ENCODE measurements at places on chromosomes 2 and 18. TPM values are rescaled to one million over a fixed set of nuclear protein-coding genes. Genes with fewer than 3 reads are reported as not detected.

The MYO5B gene
- polyA plus RNA-seq, result 27.1 TPM

The C2orf72 gene
- 3.3 TPM for polyA plus RNA-seq

The POMC gene
- 13.1 TPM for polyA plus RNA-seq

The APOB gene
- polyA plus RNA-seq, result 1.5 TPM

- no peak for DNase-seq
Measured at GRCh38 chr2:206974551-206974950, 35.2 kb downstream of the CPO start.

GRCh38 chr2:10911291-10912075 lies at the start of gene KCNF1:
TSS of gene KCNF1 (plus strand) at chr2:10911934. CDS start at chr2:10912427, 493 bp downstream.
- DNase-seq, result no peak

GRCh38 chr2:68770271-68771111 lies 35.9 kb downstream of the ARHGAP25 start:
- DNase-seq, result no peak

GRCh38 chr2:43737855-43738254 lies 36.0 kb upstream of the DYNC2LI1 start:
- DNase-seq, result no peak

DNA sequence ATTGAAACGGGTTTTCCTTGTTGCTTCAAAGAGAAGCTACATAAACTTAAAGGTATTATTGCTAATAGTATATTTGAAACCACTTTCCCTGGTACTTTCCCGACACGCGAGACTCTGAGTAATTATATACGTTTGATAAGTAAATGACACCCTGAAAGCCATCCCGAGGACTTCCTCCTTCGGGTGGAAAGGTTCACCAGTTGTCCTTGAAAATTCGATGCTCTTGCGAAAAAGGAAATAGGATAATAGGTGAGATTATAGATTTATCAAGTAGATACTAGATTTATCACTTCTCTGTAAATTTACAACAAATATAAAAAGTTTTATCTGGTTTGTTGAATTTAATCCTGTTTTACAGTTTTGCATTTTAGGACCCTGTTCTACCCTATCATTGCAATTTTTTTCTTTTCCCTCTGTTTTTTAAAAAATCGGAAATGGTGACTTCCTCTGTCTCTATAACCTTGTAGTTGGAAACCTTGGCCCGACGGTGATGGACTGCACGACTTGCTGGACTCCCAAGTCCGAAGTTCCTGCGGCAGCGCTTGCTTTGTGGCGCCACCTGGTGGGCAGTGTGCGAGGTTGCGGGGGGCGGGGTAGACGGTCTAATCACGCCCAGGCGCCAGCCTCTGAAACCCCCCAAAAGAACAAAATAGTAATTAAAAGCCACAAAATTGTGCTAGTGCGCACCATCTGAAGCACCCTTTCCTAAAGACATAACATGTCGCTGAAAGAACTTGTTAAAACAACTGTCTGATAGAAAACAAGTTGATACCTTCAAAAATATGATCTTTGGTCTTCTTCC lies 972 bp upstream of the DLX2 start:
- DNase-seq, result peak; percentile 81

GRCh38 chr18:58205443-58206160 lies 161.6 kb downstream of the NEDD4L start:
- no peak for DNase-seq

GRCh38 chr18:79772108-79772864 lies 25.5 kb upstream of the KCNG2 start:
- no peak for DNase-seq

DNA sequence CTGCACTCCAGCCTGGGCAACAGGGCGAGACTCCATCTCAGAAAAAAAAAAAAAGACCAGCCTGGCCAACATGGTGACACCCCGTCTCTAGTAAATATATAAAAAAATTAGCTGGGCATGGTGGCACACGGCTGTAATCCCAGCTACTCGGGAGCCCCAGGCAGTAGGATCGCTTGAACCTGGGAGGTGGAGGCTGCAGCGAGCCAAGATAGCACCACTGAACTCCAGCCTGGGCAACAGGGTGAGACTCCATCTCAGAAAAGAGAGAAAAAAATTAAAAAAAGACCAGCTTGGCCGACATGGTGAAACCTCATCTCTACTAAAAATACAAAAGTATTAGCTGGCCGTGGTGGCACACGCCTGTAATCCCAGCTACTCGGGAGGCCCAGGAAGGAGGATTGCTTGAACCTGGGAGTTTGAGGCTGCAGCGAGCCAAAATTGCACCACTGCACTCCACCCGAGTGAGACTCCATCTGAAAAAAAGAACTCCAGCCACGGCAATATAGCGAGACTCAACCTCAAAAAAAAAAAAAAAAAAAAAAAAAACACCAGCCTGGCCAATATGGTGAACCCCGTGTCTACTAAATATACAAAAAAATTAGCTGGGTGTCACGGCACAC lies 346.1 kb upstream of the PLGLB2 start:
- DNase-seq, result no peak

GRCh38 chr18:1048032-1048431 lies 143.4 kb downstream of the ADCYAP1 start:
- DNase-seq, result no peak

DNA sequence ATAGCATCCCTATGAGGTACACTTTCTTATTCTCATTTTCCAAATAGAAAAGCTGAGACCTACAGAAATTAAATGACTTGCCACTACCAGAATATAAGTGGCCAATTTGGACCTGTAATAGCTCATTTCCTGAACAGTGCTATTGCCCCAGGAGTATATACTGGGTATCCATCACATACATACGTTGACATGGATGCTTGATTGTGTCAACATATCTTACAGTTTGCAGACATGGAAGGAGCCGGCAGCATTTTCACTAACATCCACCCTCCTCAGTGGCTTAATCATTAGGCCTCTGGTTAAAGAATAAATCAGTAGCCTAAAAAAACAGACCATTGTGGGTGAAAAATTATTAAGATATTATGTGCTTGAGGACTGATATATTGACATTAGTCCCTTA lies 829.3 kb downstream of the LRP1B start:
- DNase-seq, result no peak
